ENCODE measurements at places on chromosomes 3 and 15.

DNA sequence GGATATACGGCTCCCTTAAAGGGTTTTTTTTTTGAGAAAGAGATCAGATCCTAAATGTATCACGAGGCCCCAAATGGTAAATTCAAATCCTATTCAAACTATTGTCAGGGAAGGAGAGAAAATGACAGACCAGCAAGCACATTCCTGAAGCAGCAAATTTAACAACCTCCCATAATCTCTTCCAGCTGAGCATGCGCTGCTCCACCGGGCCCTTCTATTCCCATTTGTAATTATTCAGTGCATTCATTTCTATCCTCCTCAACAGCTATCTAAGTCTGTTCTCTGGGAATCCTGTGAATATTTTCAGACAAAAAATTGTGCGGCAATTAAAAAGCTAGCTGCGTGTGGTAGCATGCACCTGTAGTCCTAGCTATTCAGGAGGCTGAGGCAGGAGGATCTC lies 43.2 kb downstream of the MAGI1 start:
- no peak overlapping the region for H3K4me3 ChIP-seq
- no peak overlapping the region for H3K27ac ChIP-seq
- H3K36me3 ChIP-seq = no peaks in the 10 kb centered on the region
- peaks cover 7% of the 10 kb centered on the region for H3K27me3 ChIP-seq
- H3K4me1 ChIP-seq = no peaks in the 10 kb centered on the region

- peak overlapping the region; percentile 70 for H3K27ac ChIP-seq
- peaks cover 81% of the 10 kb centered on the region for H3K36me3 ChIP-seq
- H3K4me3 ChIP-seq = no peak overlapping the region
- peaks cover 6% of the 10 kb centered on the region for H3K4me1 ChIP-seq
These were observed 16.4 kb downstream of the CLK3 start for GRCh38 chr15:74631935-74632560.

DNA sequence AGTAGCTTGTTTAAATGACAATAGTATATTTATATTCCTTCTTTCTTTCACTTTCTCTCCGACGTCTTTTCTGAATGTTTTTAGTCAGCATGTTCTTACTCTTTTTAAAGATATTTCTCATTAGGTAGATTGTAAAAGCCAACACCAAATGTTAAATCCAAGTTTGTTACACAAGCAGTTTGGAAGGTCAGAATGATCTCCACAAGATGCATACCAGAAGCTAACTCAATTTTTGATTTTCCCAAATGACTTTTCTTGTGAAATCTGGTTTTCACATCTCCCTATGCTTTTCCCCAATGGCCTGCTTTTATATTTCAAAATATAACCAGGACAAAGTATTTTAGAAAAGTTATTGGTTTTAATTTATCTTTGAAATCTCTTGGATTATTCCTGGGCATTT lies 49.7 kb upstream of the TPRG1 start:
- no peaks in the 10 kb centered on the region for H3K4me1 ChIP-seq
- H3K27ac ChIP-seq = no peak overlapping the region
- H3K27me3 ChIP-seq = no peaks in the 10 kb centered on the region

- no peaks in the 10 kb centered on the region for H3K36me3 ChIP-seq
- H3K27ac ChIP-seq = no peak overlapping the region
- ATAC-seq = no peak
- H3K4me1 ChIP-seq = no peaks in the 10 kb centered on the region
- no peak overlapping the region for H3K4me3 ChIP-seq
These were observed 58.0 kb downstream of the ABTB1 start for GRCh38 chr3:127730666-127731295.

- H3K36me3 ChIP-seq = no peaks in the 10 kb centered on the region
- no peak for ATAC-seq
- no peak overlapping the region for H3K27ac ChIP-seq
- H3K4me3 ChIP-seq = no peak overlapping the region
These were observed 10.9 kb downstream of the PAQR9 start for GRCh38 chr3:142952272-142953193.

DNA sequence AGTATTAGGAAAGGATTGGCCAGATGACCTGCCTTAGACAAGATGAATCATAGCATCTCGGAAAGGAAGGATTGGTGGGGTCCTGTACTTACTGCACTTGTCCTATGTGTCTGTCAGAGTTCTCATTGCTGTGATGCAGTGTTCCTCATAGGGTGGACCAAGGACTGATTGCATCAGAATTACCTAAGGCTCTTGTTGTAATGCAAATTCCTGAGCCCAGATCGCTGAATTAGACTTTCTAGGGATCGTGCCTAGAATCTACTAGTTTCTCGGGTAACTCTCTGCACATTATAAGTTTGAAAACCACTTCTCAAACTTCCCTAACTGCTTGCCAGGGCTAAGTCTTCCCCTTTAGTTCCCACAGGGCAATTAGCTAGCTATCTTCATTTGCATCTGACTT lies 74.9 kb upstream of the SKOR1 start:
- H3K4me1 ChIP-seq = peaks cover 14% of the 10 kb centered on the region
- no peak for ATAC-seq
- no peak overlapping the region for H3K4me3 ChIP-seq
- no peaks in the 10 kb centered on the region for H3K36me3 ChIP-seq
- H3K27ac ChIP-seq = no peak overlapping the region
- H3K27me3 ChIP-seq = no peaks in the 10 kb centered on the region
